ENCODE measurements at places on chromosomes 2 and 18. TPM values are rescaled to one million over a fixed set of nuclear protein-coding genes. Genes with fewer than 3 reads are reported as not detected.

FRZB gene
- total RNA-seq: not detected

- DNase-seq: no peak
Measured at GRCh38 chr2:188569431-188570165, 277.9 kb downstream of the GULP1 start.

MERTK gene
- 0.63 TPM for total RNA-seq

DNA sequence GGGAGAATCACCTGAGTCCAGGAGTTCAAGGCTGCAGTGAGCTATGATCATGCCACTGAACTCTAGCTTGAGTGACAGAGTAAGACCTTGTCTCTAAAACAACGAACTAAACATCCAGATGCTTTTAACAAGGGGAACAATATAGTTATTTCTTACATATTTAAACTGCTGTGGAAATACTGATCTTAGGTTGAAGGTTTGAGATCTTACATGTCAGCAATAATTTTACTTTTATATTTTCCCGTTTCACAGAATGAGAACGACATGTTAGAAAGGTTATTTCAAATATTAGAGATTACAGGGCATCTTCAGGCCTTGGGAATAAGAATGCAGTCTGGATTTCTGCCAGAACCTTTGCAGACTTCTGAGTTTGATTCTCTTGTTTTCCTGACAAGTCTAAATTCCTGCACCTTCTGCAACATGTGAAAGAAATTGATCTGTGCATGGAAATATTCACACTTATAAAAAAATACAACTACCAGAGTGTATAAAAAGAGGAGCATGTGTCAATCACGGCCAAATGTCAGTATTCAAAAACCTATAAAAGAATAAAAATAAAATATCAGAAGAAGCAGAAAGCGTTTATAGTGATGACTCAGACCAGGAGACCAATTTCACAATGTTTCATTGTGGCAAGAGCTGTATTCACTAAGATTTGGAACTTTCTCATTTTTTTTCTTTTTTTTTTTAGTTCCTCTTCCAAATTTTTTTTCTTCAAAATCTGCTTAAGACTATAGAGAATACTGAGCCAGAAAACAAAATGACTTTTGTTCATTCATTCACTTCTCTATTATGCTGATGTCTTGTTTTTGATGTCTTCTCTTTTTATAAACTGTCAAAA lies 29.6 kb downstream of the COLEC12 start:
- DNase-seq: no peak

KCNS3 gene
- total RNA-seq: not detected

DNA sequence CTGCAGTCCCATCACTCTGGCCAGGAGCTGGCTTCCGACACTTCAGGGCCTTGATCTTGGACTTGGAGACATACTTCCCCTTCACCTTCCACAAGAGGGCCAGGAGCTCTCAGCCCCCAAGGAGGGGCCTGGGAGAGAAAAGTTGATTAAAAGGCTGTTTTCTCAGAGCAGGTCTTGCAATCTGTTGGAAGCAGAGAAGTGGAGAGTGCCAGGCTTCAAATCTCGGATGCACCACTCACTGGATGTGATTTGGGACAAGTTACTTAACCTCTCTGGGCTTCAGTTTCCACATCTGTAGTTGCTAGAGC lies 255.3 kb downstream of the CYP26B1 start:
- no peak for DNase-seq

- DNase-seq: no peak
Measured at GRCh38 chr2:12304564-12305171, 412.1 kb upstream of the TRIB2 start.

LYG2 gene
- total RNA-seq: not detected

GALNT5 gene
- 0.05 TPM for total RNA-seq

DNA sequence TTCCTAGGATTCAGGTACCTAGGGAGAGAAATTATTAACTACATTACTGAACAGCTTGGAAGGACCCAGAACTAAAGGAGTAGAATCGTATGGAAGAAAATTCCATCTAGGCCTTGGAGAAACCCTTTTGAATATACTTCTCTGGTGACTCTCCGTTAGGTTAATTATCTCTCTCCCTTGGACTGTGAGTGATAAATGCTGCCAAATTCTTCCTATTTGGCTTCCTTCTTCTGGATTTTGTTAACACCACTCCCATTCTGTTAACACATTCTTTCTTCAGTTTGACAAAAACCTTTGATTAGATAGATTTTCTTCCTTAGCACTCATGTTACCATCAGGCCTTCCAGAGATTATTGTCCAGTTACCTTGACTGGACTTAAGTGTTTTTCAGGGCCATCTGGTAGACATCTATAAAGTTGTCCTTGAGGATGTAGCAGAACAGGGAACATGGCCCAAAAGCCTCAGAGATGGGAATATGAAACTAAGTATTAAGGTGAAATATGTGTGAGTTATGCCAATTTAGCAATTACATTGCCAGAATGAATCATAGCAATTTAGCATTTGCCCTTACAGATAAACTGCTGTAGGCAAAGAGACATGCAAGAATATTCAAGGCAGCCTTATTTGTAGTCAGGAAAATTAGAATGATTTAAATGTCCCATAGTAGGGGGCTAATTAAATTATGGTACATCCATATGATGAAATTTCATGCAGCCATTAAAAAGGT lies 6.7 kb downstream of the CYP27A1 start:
- DNase-seq: no peak

CIB4 gene
- not detected for total RNA-seq

COLEC11 gene
- 0.28 TPM for total RNA-seq

NFU1 gene
- total RNA-seq: 26.4 TPM

DNA sequence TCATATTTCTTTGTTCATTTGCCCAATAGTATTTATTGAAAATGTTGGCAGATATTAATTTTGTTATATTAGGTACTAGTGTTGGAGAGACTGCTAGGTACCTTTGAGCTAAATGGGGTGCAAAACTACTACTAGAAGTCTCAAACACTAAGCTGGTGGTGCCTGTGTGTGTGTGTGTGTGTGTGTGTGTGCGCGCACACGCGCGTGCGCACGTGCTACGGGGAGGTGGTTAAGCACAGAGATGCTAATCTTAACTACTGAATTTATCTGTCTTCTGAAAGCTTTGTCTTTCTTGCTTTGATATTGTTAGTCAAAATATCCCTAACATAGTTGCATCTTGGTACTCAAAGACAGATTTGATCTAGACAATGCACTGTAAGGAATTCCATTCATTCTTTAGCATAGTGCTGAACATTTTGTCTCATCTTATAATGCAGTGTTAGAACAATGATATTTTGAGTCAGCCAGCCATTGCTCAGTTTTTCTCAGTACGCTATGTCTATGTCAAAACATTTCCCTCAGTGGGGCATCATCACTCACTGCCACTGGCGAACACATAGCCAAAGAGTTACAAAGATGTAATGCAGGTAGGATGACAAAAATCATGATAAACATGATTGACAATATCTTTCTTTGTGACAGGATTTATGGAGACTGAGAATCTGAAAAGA lies 396.0 kb upstream of the RGPD4 start:
- DNase-seq: no peak

DNA sequence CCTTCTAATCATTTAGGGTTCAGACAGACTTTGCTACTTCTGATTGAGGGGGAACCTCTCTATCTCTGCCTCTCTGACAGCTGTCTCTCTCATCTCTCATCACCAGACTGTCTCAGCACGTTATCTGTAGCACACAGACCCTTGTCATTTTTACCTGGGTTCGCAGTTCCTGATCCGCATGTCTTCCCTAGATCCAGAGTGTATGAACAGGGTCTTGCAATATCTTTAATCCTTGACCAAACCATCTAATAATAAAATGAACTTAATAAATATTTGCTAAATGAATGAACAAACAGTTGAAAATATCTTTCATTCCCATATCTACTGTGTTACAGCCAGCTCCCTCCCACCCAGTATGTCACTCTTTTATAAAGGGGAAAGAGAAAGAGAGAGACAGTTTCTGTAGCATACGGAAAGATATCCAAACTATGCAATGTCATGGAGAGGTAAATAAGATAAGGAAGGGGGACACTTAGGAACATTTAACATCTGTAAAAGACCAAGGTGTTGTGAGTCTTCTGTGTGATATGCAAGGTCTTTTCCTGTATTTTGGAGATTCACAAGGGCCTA lies 507.6 kb downstream of the SUCLG1 start:
- DNase-seq: no peak

GRCh38 chr2:127083819-127084503 lies 23.0 kb downstream of the BIN1 start:
- DNase-seq: no peak

GRCh38 chr2:25232248-25232825 lies 64.0 kb upstream of the POMC start:
- DNase-seq: no peak

MZT2A gene
- 166 TPM for total RNA-seq

GRCh38 chr18:58417752-58418151 lies 211.1 kb downstream of the ALPK2 start:
- no peak for DNase-seq

TMEM163 gene
- total RNA-seq: 0.14 TPM

RSAD2 gene
- total RNA-seq: 3.3 TPM

ZBTB7C gene
- total RNA-seq: not detected

- no peak for DNase-seq
Measured at GRCh38 chr18:49971462-49971861, 158.1 kb upstream of the ACAA2 start.

GRCh38 chr2:241540401-241540770 lies 18.2 kb upstream of the BOK start:
- DNase-seq: no peak

SP100 gene
- 50.7 TPM for total RNA-seq

DNA sequence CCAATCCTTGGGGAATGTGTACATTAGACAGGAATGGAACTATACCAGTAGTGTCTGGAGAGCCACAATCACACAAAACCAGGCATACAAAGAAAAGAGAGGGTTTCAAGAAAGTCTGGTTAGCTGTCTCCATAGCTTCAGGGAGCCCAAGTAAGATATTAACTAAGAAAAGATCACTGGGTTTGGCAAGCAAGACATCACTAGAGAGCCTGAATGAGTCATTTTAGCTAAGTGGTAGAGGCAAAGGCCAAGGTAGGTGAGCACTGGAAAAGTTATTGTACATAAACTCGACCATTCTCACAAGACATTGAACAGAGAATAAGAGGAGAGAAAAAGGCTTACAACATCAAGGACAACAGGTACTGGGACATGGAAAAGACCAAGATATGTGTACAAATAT lies 143.8 kb upstream of the ARL4C start:
- DNase-seq: no peak

DNA sequence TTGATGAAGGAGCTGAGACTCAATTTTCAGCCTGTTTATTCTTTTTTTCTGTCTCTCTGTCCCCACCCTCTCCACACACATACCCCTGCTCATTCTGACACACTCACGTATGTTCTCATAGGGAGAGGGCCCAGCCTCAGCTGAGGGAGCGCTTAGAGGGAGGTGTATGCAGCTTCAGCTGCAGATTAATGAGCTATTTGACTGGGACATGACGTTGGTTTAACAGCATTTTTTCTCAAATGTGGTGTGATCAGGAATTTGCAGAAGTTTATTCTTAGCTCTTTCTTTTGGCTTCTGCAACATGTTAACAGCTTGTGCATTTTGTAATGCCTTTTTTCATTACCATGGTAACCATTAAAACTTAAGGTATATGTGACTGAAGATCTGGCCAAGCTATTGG lies 1547.1 kb upstream of the PIK3C3 start:
- DNase-seq: no peak

GPAT2 gene
- total RNA-seq: 12.8 TPM

DNA sequence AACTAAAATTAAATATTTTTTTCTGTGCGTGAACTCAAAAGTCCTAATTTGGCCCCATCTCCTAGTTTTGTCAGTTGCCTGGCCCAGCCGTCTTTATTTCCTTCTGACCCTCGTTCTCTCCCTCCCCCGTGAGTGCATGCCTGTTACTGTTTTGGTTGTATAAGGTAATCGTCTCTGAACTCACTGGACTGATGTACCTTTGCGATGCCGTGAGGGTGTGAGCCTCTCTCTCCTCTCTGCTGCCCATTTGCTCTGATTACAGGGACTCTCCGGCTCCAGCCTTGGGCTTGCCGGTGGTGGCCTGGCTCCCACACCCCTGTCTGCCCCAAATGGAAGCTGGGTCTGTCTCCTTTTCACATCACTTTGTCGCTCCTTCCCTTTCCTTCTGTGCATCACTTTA lies 66.5 kb upstream of the RBM44 start:
- DNase-seq: no peak

NYAP2 gene
- not detected for total RNA-seq

DNA sequence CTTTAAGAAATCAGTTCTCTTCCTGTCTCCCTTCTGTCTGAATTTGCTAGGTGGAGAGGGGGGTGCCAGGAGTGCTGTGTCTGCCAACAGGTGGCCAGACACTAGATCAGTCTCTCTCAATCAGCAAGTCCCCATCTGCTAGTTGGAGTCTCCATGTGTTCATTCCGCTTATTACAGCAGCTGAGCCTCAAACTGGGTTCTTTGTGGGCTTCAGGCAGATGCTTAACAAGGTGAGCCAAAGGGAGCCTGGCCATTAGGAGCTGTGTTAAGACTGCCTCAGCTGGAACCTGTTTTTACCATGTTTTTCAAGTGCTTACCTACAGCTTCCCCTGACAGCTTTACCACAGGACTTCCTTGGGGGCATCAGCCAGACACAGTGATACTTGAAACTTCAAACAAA lies 401.9 kb downstream of the LRP1B start:
- DNase-seq: no peak

- DNase-seq: no peak
Measured at GRCh38 chr2:174663550-174663949, 65.9 kb upstream of the WIPF1 start.

- no peak for DNase-seq
Measured at GRCh38 chr2:232506709-232507108, 13.5 kb upstream of the PRSS56 start.

DNA sequence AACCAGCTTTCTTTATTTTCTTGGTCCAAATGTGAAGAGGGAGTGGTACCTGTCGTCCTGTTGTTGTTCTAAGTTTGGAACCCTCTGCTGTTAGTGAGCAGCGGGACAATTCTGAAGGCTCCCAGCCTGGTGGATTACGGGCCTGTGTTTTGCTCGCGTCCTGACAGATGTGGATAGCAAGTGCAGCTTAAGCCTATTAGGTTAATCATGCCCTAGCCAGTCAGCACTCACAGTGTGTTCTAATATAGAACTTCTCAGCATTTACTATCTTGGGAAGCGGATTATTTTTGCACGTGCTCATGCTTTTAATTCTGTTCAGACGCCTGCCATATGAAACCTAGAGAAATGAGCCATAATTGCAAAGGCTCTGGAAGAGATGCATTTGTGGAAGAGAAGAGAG lies at the start of gene PCARE:
Gene PCARE (minus strand): TSS at position 113 of the 400 bp plus-strand sequence. CDS start 262 bp downstream, outside the sequence.
- DNase-seq: no peak

SH3RF3 gene
- 0.89 TPM for total RNA-seq

LPIN1 gene
- 30.3 TPM for total RNA-seq

GRCh38 chr2:171411791-171412483 lies 21.9 kb downstream of the METTL8 start:
- no peak for DNase-seq

DNAJC5G gene
- total RNA-seq: not detected

DNA sequence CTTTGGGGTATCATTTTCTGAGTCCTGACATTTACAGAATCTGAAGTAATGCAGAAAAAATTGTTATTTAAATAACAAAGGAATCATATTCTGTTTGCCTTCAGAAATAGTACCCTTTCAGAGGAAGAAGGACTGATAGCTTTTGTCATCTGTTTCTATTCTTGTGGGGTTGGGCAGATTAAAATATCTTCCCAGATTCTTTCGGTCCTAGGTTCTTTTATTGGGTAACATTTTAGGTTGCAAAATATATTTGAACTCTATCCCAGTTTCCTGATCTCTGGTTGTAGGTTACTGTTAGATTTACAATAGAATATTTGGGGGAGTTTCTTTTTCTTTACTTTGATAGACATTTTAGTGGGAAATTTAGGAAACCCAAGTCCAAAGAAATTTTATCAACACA lies 550.5 kb downstream of the SPAG16 start:
- no peak for DNase-seq

- DNase-seq: no peak
Measured at GRCh38 chr2:143933946-143934569, 585.9 kb downstream of the ZEB2 start.

STPG4 gene
- not detected for total RNA-seq

CGREF1 gene
- total RNA-seq: 2.6 TPM

Measured in activated T-cell treated with anti-CD3 and anti-CD28 coated beads, Interleukin-2, amount 50 U/mL, for 4 hours (primary cell).